ENCODE measurements at places on chromosomes 11 and 22. TPM values are rescaled to one million over a fixed set of nuclear protein-coding genes. Genes with fewer than 3 reads are reported as not detected.

The DKK3 gene
- total RNA-seq, result 74.6 TPM

The SPI1 gene
- 10.6 TPM for total RNA-seq

The PSMC3 gene
- total RNA-seq, result 87.4 TPM

The TH gene
- total RNA-seq, result 4.3 TPM

The CYTH4 gene
- 16.3 TPM for total RNA-seq

The BCO2 gene
- 8.7 TPM for total RNA-seq

The CASP5 gene
- not detected for total RNA-seq

The SAA1 gene
- total RNA-seq, result 5.5 TPM

The OR51B5 gene
- 0.99 TPM for total RNA-seq

The PRG3 gene
- not detected for total RNA-seq

DNA sequence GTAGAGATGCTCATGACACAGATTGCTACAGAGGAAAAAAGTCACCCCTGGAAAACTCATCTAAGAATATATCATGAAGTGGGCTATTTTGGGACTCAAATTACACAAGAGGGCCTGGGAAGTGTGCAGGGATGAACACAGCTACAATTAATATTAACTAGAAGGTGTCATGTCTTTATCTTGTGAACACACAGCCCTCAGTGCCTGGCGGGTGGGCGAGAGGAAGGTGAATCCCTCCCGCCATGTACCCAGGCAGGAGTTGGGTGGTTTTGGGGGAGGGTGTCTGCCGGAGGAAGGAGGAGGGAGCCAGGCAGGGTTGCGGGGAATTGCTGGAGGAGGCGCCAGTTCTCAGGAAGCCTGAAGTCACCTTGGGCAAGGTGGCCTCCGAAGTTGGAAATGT is 5.1 kb upstream of the FAM83F start:
- no peak for DNase-seq

- no peak for DNase-seq
These were observed 23.0 kb downstream of the C22orf23 start for GRCh38 chr22:37930270-37930951.

GRCh38 chr11:109729761-109730160 is 307.8 kb downstream of the C11orf87 start:
- DNase-seq, result no peak

DNA sequence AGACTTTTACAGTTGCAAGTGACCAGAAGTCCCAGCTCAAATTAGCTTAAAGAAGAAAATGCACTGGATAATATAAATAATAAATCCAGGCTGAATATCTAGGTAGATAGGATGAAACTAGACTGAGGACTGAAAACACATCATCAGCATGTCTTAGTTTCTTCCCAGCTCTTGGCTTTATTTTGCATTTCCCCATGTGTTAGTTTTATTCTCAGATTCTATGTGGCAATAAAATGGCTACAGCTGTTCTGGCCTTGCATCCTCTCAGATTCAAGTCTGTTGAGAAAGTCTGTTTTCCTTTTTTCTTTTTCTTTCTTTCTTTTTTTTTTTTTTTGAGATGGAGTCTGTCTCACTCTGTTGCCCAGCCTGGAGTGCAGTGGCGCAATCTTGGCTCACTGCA is 22.6 kb upstream of the CAT start:
- DNase-seq, result no peak

DNA sequence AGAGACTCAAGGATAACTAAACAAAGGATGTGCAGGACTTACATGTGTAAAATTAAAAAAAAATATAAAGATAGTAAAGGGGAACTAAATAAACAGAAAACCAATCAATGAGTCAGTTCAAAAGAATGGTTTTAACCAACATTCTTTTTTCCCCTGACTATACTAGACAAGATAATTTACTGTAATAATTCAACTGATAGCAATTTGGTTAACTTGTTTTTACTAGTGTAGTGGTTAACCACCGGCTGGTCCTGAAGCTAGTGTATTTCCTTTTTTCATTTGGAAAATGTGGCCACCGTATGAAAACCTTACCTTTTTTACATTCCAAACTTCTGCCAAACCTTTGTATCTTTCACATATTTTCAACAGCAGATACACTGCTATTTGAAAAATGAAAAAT is 123.1 kb downstream of the ARHGAP42 start:
- no peak for DNase-seq

DNA sequence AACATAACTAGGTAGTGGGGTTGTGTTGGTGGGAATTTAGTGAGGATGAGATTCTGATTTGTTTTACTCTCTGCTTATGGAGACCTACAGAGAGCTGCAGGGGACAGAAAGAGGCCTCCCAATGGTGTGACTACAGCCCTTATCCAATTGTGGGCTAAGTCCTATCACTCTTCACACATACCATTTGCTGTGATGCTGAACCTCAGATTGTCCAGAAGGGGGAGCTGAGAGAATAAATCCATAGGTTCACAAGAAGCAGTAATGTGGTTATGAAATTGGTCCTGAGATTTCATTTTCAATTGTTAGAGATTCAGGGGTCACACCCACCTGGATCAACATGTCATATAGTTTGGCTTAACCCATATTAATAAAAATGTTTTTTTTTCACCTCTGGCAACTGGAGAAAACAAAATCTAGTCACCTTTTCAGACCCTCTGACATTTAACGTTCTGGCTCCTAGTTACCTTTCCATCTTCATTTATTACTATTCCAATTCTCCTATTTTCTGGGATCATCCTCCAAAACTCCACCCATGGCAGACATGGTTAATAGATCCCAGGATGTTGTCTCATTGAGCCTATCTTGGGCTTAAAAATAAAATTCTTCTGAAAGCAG is 53.3 kb upstream of the PTPN5 start:
- no peak for DNase-seq

- DNase-seq, result no peak
These were observed 280.7 kb downstream of the BRD1 start for GRCh38 chr22:49546811-49547585.

- no peak for DNase-seq
These were observed 5.2 kb downstream of the TMEM138 start for GRCh38 chr11:61367406-61367805.

DNA sequence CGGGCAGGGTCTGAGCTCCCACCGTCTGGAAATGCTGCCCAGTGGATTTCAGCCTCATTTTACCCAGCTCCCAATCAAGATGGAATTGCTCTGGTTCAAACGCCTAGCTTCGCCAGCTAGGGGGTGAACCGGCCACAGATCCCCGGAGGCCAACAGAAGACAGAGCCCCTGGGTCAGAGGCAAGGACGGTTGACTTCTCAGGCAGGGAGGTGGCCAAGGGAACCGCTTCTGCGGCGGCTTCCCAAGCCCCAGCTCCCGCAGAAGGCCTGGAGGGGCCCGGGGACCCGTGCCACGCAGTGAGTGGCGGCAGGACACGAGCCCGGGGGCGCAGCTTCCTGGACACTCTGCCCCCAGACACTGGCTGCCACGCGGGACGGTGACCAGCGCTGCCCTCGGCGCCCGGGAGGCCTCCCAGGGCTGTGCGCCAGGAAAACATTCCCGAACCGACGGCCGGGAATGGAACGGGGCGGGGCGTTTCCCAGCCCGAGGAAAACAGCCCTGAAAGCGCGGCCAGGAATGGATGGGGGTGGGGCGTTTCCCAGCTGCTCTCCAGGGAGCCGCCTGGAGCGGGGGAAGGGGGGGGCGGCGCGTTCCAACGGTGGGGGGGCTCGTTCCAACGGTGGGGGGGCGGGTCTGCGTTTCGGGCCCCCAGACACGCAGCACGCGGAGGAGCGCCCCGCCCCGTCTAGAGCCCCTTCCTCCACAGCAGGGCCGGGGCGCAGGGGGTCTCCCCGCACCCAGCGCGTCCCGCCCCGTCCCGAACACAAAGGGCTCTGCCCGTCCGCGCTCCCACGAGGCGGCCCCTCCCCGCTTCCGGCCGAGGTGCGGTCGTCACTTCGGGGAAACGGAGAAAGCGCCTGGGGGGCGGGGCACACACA is 13.5 kb upstream of the B4GALNT4 start:
- DNase-seq, result peak; percentile 94

DNA sequence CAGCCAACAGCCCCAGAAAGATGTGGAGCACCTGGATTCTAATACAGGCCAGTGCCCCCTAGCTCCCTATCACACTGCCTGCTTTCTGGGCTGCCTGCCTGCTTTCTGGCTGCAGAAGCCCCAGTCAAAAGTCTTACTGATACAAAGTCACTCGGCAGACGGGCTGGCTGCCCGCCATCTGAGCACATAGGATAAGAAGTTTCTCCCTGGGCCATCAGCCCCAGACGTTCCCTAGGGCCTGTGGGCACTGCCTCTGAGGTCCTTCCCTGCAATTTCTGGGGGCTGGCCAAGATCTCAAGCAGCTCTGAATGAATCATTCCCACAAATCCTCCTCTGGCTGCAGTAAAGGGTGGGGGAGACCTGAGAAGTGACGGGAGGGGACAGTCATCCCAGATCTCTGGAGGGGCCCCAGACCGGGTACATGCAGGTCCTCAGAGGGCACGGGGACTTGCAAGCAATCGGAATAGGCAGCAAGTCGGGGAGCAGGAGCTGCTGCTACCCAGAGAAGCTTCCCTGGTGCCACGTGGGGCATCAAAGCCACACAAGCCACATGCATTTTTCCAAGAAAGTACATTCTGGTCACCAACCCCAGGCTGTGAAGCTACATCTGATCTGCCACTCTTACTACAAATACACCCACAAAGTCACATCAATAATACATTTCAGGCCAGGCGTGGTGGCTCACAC is 4.7 kb downstream of the TPST2 start:
- DNase-seq, result no peak

DNA sequence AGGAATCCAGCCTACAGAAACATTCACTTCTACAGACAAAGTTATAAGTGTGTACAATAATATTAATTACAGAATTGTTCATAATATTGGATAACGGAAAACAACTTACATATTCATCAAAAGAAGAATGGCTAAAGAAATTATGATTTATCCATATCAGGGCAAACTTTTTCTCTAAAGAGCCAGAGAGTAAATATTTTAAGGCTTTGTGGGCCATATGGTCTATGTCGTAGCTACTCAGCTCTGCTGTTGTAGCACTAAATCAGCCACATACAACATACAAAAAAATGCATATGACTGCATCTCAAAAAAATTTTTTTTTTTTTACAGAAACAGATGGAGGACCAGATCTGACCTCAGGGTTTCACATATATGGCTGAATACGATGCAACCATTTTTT is 96.7 kb upstream of the GALNT18 start:
- DNase-seq, result no peak

DNA sequence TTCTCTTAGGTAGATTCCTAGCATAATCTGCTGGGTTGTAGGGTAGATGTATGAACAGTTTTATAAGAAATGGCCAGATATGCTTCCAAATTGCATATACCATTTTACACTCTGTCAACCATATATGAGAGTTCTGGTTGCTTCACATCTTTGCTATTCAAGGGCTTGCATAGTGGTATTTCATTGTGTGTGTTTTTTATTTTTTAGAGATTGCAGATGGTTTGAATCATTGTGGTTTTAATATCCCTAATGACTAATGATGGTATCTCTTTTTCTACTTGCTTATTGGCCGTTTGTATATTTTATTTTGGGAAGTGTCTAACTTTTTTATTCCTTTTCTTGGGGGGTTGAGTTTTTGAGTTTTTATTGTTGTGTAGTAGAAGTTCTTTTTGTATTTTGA is 26.9 kb downstream of the RNF214 start:
- DNase-seq, result no peak

DNA sequence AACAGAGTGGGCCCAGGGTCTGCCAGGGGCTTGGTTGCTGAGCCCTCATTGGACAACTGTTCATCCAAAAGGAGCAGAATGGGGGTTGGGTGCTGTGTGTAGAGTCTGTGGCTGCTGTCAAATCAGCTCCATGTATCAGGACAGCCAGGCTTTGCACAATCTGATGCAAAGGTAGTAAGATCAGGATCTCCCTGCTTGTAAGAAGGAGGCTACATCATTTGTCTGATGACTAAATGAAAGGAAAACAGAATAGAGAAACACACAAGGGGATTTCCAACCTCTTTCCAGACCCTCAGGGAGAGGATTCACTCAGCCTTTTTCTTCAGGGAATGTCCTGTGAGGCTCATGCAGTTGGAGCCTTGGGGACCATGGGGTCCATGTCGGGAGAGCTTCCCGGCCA is 7.2 kb downstream of the MICAL2 start:
- no peak for DNase-seq

- DNase-seq, result no peak
These were observed 17.8 kb downstream of the SCUBE2 start for GRCh38 chr11:9073466-9074225.

GRCh38 chr22:31268281-31268680 is 24.0 kb downstream of the PIK3IP1 start:
- DNase-seq, result no peak

GRCh38 chr11:71236836-71237475 is 15.4 kb downstream of the SHANK2 start:
- no peak for DNase-seq

DNA sequence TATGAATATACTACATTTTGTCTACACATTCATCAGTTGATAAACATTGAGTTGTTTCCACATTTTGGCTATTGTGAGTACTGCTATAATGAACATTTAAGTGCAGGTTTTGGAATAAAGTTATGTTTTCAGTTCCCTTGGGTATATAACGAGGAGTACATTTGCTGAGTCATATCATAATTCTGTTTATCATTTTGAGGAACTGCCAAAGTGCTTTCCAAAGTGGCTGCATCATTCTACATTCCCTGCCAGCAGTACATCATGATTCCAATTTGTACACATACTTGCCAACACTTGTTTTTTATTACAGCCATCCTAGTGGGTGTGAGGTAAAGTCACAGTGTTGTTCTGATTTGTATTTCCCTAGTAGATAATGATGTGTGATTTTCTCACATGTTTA is 1458.6 kb upstream of the TENM4 start:
- no peak for DNase-seq

DNA sequence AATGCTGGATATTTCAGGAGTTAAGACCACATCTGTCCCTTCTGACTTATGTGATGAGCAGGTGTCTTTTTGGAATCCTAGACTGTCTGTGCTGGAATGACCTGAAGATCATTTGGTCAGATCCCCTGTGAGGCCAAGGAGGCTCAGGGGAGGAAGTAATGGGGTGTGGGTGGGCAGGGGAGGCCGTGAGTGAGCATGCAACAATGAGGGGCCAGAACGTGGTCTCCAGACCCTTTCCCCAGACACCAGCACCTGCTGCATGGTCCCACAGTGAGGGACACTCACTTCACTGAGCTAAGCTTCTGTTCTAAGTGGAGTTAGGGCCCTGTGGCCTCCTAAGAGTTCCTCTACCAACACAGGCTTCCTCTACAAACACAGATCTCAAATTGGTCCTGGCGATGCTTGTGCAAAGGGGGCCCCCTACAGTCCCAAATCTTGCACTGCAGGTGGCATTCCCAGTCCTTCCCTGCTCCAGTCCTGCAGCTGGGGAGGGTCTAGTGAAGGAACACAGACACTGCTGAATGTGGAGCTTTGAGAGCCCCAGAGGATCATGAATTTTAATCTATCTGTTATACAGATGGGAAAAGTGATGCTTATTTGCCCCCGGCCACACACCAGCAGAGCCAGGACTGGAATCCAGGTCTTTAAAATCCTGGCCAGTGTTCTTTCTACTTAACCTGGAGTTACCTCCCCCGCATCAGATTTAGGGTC is 7.4 kb downstream of the USP2 start:
- peak; percentile 78 for DNase-seq

Data from ureter (tissue), 1 donor.